ENCODE measurements at places on chromosomes 13 and 19.

GRCh38 chr13:77457966-77458365 is 77.5 kb upstream of the SCEL start:
- no peak for DNase-seq

DNA sequence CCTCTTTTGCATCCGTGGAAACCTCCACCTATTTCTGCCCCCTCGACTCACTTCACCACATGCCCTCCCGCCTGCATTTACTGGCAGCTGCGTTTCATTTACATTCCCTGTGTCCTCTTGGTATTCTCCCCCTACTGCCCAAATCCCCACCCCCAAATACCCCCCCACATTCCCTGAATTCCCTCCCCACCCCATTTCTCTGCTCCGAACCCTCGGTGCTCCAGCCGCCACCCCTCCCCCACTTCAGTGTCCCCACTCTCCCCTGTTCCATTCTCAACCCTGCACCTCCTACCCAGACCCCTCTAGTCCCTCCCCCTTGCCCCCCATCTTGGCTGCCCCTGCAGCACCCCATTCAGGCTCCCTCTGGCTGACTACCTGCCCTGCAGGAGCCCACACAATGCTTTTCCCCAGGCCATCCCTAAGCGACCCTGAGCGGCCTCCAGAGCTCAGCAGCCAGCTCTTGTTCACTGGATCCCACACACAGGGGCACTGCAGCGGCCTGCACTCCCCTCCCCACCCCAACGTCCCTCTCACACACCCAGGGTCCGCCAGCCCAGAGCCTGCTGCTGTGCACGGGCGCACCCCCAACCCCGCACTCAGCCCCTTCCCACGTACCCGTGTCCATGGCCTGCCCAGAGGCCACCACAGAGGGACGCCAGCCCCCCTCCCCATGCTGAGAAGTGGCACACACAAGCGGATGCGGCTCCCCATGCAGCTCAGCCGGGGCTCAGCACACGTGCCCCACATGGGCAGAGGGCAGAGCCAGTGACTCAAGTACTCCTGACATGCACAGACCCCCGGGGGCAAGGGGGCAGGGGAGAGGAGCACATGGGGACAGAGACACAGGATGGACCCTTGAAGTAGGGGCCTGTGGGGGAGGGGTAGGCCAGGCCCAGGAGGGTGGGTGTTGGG is 26.3 kb downstream of the SHANK1 start:
- no peak for DNase-seq

- peak; percentile 48 for DNase-seq
Observed at GRCh38 chr19:3575260-3575741, 2.6 kb downstream of the HMG20B start.

GRCh38 chr13:31913459-31913858 is 118.1 kb upstream of the FRY start:
- no peak for DNase-seq

GRCh38 chr19:47353307-47353712 is 4.2 kb downstream of the DHX34 start:
- DNase-seq, result peak; percentile 74

- DNase-seq, result no peak
Observed at GRCh38 chr19:20247016-20247683, 80.1 kb downstream of the ZNF486 start.

- DNase-seq, result peak; percentile 2
Observed at GRCh38 chr19:58566989-58567388, 6.1 kb downstream of the MZF1 start.

GRCh38 chr13:114106991-114107685 is 25.3 kb downstream of the RASA3 start:
- DNase-seq, result peak; percentile 2

GRCh38 chr13:62524061-62524460 is 1108.4 kb upstream of the PCDH20 start:
- no peak for DNase-seq

GRCh38 chr13:42412812-42413483 is 141.0 kb downstream of the AKAP11 start:
- DNase-seq, result no peak

DNA sequence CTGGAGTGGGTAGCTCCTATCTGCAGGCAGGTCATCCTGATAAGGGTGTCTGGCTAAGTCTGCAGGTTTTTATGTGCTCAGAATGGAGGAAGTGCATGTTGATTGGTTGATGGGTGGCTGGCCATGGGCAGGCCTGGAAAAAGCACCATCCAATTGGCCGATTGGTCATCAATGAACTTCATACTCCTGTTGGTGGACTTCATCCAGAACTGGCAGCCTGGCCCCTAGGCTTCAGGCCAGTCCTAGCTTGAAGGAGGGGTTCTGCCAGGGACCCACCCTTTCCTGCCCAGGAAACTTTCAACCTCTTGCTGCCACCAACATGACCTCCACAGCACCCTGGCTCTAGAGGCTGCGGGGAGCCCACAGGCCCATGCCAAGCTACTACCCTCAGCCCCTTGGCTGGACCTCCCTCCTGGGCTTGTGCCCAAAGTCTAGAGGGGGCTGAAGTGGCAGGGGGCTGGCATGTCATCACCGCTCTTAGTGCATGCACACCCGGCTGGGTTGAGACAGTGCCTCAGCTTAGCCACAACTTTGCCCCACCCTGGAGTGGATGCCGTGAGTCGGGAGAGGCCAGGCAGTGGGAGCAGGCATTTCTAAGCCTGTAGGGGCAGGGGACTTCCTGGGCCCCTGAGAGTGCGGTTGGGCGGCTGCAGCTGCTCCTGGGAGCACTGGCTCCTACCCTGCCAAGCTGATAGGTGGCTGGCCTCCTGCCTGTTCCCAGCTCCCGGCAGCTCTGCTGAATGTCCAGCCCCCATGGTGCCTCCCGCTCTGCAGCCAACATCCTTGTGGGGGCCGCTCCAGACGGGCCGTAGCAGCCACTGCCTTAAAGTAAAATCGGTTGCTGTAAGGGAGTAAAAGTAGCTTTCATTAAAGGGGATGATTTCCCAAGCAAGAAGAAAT is 13.2 kb downstream of the DNAJC15 start:
- no peak for DNase-seq

DNA sequence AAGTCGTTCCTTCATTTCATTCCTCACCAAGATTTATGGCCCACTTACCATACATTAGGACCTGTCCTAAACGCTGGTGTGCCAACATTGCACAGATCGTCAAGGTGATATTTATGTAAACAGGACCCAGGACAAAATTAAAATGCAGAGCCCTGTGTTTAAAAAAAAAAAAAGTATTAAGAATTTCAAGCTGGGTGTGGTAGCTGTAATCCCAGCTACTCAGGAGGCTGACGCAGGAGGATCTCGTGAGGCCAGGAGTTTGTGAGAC is 6.5 kb upstream of the ZNF444 start:
- DNase-seq, result no peak

DNA sequence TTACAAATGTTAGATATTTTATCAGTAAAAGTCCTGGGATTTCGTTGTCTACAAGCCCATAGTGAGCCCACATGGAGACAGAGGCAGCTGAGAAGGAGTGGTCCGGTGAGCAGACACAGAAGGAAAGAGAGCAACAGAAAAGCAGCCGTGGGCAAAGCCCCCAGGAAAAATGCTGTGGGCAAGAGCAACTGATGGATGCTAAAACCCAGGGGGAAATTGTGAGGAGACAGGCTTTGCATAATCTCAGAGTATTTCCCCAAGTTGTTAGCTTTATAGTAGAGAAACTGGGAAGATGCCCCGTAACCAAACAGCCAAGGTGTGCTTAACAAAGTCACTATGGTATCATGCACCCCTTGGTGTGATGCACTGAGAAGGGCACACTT is 35.1 kb downstream of the GJA3 start:
- no peak for DNase-seq

- peak; percentile 59 for DNase-seq
Observed at GRCh38 chr13:21895779-21896178, 224.9 kb downstream of the FGF9 start.

Measured in left colon (tissue), 2 donors.